T-helper 22 cell (primary cell): ENCODE measurements at places on chromosomes 1 and 21.

GRCh38 chr1:213008564-213008963 is 7.1 kb downstream of the ANGEL2 start:
- no peak for DNase-seq

DNA sequence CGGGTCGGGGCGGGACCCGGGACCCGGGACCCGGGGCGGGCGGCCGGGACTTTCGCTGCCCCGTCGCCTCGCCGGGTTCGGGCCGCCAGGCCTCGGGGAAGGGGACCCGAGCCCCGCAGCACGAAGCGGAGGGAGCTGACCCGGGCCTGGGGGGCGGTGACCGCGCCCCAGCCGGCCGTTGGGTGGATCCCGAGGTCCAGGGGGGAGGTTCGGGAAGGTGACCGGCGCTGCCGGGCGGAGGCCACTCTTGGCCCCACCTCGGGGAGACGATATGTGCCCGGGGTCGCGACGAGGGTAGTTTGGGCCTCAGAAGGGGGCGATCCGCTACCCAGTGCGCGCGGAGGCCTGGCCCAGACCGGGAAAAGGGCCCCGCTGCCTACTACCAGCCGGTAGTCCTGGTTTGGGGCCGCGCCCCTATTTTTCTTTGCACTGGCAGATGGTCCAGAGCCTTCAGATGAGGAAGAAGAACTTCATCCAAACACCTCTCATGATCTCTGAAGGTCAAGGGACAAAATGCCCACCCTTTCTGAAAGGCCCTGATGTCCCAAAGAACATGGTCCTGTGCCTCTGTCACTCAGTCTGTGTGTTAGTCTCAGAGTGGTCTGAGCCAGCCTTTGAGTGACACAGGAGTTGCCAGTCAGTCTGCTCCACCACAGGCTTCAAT is 766 bp downstream of the AGO4 start:
- no peak for DNase-seq

- DNase-seq = no peak
Observed at GRCh38 chr1:64437453-64437852, 32.5 kb upstream of the CACHD1 start.

- no peak for DNase-seq
Observed at GRCh38 chr1:77170687-77171086, 48.5 kb downstream of the PIGK start.

DNA sequence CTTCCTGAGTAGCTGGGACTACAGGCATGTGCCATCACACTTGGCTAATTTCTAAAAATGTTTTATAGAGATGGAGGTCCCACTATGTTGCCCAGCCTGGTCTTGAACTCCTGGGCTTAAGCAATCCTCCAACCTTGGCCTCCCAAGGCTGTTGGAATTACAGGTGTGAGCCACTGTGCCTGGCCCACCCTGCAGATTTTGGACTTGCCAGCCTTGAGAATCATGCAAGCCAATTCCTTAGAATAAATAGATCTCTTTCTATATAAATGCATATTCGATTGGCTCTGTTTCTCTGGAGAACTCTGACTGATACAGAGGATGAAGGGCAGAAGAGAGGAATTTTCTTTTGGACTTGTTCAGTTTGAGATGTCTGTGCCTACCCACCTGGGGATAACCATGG is 6.7 kb downstream of the CLDN14 start:
- no peak for DNase-seq

DNA sequence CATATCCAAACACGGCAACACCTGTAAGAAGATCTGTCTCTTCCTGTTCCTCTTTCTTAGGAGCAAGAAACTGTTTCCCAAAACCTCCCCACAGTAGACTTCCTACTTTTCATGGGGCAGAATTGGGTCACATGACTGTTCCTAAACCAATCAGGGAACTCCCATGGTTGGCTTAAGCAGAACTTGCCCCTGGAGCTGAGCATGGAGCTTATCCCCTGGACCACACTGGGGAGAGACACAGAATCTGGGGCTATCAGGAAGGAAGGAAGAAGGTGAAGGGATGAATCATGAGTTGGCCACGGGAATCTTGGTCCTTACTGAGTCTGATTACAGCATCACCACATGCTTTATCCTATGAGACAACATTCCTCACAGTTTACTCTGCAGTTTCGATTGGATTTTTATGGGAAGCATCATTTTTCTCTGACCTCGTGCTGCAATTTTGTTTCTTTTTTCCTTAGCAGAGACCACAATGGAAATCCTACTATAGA is 81.8 kb downstream of the CDC7 start:
- no peak for DNase-seq

DNA sequence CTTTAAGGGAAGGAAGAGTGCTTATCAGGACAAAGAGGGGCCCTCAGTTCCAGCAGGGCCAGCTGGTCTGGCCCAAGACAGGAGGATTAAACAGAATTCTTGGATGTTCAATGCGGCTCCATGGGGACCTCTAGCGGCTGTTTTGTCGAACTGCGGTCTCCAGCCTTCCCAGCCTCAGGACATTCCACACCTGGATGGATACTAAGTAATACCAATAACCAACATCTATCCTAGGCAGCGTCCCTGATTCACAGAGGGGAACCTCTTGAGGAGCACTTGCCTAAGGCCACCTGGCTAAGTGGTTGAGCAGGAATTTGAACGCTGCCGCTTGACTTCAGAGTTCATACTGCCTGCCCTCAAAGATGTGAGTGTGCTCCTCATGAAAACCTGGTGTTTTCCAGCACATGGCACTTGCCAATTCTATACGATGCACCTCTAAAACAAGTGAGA is 15.5 kb upstream of the CD247 start:
- DNase-seq = no peak

GRCh38 chr1:44040418-44040817 is 9.2 kb upstream of the SLC6A9 start:
- DNase-seq = no peak

- DNase-seq = no peak
Observed at GRCh38 chr1:24450316-24450715, 34.7 kb downstream of the NIPAL3 start.

- DNase-seq = no peak
Observed at GRCh38 chr1:60562740-60563139, 489.2 kb upstream of the C1orf87 start.

GRCh38 chr1:220222939-220223338 is 49.3 kb downstream of the RAB3GAP2 start:
- DNase-seq = no peak

DNA sequence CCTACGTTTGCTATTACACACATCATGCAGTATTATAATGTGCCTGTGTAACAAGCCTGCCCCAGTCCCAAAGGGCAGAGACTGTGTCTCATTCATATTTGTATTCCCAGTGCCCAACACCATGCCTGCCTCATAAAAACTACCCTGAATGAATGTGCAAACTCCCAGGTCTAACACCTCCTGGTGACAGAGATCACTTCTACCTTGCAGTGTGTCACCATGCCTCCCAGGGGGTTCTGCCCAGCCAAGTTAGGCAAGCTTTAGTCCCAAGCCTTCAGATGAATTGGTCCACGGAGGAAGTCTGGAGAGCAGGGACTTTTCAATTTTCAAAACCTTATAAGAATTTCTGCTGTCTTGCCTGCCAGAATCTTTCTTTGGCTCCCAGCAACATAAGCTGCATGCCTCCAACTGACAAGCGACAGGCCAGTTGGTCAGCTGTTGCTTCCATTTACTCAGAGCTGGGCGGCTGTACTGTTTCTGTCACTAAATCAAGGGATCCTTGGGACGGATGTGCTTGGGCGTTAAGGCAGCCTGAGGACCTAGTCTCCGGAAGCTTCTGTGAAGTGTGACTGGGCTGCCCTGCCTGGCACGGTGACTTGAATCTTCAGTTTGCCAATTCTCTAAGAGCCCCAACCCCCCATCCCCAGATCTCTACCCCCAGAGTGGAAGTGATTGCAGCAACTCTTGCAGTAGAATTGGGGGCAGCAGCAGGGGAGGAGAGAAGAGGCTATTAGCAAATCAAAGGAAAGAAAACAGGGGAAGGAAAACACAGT is 1.2 kb downstream of the RXRG start:
- no peak for DNase-seq

- no peak for DNase-seq
Observed at GRCh38 chr1:248886237-248886895, 19.7 kb upstream of the PGBD2 start.

DNA sequence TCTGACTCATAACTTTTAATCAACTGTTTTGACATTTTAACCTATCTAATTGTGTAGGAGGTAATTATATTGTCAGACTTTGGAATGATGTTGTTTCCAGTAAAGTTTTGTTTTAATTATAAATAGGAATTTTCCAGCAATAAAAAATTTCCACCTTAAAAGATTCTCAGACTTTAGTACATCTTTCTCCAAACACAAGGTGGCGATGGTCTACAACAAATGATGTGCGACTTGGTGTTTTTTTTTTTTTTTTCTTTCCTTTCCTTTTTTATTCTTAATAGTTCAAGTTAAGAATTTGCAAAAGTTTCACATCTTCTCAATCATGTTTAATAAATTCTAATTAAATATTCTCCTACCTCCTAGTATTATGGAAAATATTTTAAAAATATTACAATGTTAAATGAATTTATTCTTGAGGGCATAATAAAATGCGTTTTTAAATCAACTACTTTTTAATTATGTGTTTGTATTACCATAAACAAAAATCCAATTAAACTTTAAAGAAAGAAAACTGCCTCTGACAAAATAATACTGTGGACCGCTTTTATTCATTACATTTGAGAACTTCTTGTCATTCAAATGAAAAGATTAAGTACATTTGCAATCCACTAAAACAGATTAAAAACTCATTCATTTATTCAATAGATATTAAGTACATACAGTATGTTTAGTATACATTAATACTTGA is 4.4 kb upstream of the ADAMTS1 start:
- no peak for DNase-seq

DNA sequence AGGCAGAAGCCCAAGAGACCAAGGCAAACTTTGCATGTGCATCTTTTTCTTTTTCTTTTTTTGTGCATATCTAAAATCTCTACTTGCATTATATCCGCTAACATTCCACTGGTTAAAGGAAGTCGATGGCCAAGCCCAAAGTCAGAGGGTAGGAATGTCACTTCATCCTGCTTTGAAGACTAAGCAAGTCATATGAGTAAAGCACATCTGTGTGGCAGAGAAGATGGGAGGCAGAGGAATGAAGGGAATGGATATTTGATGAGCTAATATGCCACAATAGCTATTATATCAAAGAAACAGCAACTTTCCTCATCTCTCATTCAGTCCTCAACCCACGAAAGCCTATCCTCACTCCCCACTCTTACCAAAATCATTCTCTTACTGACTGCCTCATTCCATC is 59.3 kb downstream of the RNF220 start:
- DNase-seq = no peak

- no peak for DNase-seq
Observed at GRCh38 chr1:225694151-225694603, 41.3 kb upstream of the ENAH start.

- no peak for DNase-seq
Observed at GRCh38 chr1:20847611-20848080, 60.5 kb upstream of the HP1BP3 start.

DNA sequence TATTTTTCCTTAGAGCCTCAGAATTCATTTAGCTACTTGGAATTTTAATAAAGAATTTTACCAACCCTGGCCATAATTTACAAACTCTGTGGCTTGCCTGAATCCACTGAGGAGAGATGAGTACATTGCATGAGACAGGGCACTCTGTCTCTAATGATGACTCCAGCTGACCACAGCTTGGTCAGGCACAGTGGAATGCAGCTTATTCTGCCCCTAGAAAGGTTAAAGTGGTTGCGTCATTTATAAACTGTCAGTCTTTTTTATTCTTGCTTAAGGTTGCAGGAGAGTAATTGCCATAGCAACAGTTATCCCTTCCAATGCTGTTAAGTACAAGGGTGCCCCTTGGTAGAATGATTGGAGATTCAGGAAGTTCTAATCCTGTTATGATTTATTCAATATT is 28.3 kb downstream of the PDE4B start:
- no peak for DNase-seq

DNA sequence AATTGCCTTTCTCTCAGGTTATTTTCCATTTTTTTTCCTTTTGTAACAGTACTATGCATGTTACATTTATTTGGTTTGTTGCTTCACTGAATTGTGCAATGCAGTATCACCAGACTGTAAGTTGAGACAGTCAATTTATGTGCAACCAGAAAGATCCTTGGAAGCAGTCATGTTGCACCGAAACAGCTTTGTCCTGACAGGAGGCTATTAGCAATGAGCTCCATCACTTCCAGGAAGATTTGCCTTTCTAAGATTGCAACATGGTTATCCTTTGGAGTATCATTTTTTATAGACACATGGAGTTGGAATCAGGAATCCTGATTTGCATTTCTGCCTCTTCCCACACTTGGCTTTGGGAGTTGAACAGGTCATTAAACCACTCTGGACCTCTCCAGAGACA is 84.5 kb upstream of the ST6GALNAC5 start:
- DNase-seq = no peak

- no peak for DNase-seq
Observed at GRCh38 chr1:41639332-41639936, 155.0 kb upstream of the EDN2 start.

DNA sequence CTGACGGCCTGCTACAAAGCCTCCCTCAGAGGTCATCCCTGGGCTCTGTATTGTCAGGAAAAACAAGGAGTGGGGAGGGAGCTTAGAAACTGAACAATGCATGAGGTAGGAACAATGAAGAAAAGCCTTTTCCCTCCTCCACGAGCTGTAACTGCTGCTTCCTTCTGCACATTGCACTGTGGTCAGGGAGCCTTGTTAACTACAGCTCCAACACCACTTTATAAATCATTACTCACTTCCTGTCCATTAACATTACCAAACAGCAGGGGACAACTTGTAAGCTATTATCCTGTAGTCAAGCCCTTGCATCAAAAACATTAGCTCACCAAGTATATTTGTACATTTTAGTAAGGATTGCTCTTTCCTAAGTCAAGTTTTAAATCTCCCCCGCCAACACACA is 336.0 kb upstream of the NR5A2 start:
- no peak for DNase-seq

DNA sequence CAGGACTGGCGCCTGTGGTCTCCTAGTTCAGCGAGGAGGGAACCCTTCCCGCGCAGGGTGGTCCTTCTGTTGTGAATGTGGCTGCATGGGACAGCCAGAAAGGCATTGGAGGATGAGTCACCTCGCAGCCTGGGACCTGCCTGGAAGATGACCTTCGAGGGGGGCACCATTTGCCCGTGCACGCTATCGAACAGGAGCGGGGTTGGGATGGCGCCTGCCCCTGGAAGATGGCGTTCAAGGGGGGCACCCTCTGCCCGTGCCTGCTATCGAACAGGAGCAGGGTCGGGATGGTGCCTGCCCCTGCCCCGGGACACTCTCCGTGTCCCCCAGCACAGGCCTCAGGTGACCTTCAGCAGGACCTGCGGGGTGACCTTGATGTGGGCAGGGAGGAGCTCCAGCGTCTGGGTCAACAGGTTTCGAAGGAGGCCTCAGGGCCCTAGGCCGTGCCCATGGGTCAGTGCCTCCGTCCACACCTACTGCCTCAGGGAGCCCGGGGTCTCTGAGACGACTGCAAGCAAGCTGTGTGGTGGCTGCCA is 1.7 kb upstream of the ACTRT2 start:
- DNase-seq = no peak

DNA sequence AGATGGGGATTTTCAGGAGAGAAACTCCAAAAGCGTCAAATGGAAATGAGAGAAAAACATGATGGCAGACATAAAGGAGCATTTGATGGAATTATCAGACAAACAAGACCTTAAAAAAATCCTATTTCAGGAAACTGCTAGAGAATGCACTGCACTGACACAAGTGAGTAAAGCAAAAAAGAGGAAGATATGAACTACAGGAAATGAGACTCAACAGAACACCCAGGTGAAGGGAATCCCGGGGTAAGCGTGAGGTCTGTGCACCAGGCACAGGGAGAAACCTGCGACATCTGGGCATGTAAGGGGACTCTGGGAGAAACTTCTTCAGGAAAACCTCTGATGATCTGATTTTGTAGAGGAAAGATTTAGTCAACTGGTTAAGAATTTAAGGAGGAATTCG is 2.8 kb downstream of the TARBP1 start:
- no peak for DNase-seq
